ENCODE measurements at places on chromosomes 5 and 9.

DNA sequence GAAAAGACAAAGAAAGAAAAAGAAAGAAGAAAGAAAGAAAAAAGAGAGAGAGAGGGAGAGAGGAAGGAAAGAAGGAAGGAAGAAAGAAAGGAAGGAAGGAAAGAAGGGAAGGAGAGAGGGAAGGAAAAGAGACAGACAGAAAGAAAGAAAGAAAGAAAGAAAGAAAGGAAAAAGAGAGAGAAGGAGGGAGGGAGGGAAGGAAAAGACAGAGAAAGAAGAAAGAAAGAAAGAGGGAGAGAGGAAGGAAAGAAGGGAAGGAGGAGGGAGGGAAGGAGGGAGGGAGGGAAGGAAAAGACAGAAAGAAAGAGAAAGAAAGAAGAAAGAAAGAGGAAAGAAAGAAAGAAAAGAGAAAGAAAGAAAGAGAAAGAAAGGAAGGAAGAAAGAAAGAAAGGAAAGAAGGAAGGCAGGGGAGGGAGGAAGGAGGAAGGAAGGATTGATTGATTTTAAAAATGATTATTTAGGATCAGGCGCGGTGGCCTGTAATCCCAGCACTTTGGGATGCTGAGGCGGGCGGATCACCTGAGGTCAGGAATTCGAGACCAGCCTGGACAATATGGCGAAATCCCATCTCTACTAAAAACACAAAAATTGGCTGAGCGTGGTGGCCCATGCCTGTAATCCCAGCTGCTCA, 23.3 kb upstream of the TOR1B start:
- DNase-seq: no peak

DNA sequence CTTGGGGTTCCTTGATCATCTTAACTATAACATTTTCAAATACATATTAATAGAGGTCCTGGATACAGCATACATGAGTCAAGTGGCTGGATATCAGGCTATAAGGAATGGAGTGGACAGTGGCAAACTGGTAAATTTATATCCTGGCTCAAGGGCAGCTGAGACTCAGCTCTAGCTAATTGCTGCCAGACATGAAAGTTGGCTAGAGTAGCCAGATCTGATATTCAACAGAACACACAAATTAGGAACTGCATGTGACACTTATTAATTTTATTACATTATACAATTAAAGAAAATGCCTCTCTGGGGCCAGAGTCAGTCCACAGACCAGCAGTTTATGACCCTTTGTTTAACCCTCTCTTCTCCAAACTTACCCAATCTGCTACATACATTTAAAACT, 206.5 kb downstream of the KCTD16 start:
- DNase-seq: no peak

DNA sequence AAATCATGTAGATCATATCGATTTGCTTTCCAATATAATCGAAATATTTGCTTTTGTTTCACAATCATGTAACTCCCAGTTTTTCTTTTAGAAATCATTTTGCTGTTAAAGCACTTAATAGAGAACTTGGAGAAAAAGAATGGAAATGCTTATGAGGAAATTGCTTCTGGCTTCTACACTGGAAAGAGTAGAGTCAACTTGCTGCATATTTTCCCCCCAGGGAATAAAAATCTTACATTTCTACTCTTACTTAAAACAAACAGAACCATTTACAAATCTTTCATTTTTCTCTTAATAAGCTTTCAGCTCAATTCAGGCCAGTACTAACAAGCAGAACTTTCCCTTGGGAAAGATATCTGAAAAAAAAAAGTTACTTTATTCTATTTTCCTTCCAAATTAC, 312.0 kb downstream of the CHSY3 start:
- DNase-seq: no peak

- no peak for DNase-seq
Observed at GRCh38 chr9:99415606-99416005, 193.5 kb downstream of the SEC61B start.

DNA sequence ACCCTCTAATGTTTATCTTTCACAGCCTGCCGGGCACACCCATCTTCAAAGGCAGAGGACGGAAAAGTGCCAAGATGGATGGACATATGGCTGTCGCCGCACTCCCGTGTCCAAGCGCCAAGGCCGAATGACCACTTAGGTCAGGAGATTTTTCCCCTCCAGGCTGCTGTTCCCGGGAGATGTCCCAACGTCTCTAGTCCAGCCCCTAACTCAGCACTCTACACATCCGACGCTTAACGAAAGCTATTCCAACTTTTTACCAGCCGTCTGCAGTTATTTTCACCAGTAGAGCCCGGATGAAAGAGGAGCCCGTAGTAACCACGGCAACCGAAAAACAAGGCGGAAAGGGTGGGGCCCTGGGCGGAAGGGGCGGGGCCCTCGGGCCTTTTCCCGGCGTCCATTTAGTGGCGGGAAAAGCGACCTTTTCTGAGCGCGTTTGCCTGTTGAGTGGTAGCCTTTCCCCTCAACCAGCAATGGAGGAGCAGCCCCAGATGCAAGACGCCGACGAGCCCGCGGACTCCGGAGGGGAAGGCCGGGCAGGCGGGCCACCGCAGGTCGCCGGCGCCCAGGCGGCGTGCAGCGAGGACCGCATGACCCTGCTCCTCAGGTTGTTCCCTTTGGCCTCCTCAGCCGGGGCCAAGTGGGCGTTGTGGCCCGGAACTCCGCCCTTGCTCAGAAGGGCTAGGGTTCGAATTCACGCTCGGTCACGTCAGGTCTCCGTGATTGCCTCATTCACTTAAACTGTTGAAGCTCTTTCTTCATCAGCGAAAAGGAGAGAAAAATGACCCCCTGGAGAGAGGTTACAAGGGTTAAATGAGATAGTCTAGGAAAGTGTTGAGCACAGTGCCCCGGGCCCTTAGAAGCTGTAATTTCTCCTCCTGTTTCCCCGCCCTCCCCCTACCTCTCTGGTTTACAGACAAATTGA, at the start of gene CENPH:
CENPH (plus strand) TSS at position 422 of the 925 bp plus-strand sequence; CDS start at position 474, 52 bp downstream.
- peak; percentile 56 for DNase-seq

Measured in NCI-H510A (cell line).